ENCODE measurements at places on chromosomes 12 and 14. TPM values are rescaled to one million over a fixed set of nuclear protein-coding genes. Genes with fewer than 3 reads are reported as not detected.

The ENTPD5 gene
- 13.8 TPM for total RNA-seq

The SLC16A7 gene
- 35.9 TPM for total RNA-seq

The CHGA gene
- not detected for total RNA-seq

The SMAGP gene
- 4.7 TPM for total RNA-seq

DNA sequence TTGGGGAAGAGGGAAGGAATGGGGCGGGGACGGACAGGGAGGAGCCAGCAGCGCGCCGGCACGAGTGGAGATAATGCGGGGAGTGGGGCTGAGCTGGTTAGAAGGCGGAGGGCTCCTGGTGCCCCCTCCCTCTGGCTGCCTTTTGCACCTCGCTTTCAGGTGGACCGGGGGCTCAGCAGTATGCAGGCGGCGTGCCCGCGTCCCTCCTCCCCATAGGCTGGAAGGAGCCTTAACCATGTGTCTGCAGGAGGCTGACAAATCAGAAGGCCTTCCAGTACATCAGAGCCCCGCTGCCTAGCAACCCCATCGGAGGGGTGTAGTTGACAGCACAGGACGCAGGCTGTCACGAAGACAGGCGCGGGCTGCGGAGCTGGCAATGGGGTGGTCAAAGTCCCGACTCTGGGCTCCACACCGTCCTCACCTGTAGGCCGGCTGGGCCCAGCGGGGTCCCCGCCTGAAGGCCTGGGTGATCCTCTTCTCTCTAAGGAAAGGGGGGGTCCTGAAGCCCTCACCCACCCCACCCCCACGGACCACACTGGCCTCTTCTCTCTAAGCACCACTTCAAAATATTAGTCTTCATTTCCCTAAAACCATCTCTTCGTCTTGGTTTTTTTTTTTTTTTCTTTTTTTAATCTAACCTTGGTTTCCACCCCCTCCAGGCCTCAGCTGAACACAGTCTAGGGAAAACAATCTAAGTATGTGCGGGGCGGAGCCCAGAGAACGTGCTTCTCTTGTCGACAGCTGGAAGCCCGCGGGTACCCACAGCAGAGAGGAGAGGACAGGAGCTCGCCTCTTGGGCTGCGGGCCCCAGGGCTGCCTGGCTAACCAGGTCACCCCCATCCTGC, 44.5 kb downstream of the KDM2B start:
- peak; percentile 79 for DNase-seq
- peak overlapping the region; percentile 74 for H3K4me3 ChIP-seq
- no peaks in the 10 kb centered on the region for H3K27me3 ChIP-seq
- peaks cover 27% of the 10 kb centered on the region for H3K36me3 ChIP-seq
- H3K4me1 ChIP-seq = peaks cover 55% of the 10 kb centered on the region

- no peak overlapping the region for H3K4me3 ChIP-seq
- H3K27ac ChIP-seq = no peak overlapping the region
- H3K36me3 ChIP-seq = no peaks in the 10 kb centered on the region
Measured at GRCh38 chr14:61668282-61668681, 27.0 kb upstream of the HIF1A start.

GRCh38 chr14:60684203-60684602, 34.9 kb upstream of the SIX1 start:
- H3K27ac ChIP-seq = no peak overlapping the region
- no peaks in the 10 kb centered on the region for H3K4me1 ChIP-seq
- H3K27me3 ChIP-seq = peaks cover 11% of the 10 kb centered on the region
- no peak overlapping the region for H3K4me3 ChIP-seq

DNA sequence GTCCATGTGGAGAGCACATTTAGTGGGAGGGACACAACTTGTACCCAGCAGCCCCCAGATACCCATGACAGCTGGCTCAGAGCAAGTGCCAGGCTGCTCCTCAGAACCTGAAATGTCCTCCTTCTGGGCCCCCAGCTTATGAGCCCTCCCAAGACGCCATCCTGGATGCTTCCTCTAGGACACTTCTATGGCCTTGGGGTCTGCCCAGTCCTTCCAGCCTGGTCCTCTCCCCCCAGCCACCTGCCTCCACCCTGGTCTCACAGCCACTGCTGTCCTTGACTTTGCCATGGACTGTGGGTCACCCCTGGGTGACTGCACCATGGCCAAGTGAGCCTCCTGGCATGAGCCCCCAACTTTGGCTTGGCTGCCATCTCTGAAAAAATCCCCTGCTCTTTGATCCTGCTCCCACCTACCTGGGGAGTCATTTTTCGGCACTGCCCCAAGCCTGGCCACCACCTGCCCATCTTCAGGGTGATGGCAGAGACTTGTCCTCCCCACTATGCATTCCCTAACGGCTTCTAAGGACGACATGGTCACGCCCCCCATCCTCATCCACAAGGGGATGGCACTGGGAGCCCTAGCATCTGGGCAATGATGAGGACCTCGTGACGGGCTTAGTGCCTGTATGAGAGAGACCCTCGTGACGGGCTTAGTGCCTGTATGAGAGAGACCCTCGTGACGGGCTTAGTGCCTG, 323.7 kb downstream of the TMEM121 start:
- peaks cover 8% of the 10 kb centered on the region for H3K36me3 ChIP-seq
- no peak overlapping the region for H3K27ac ChIP-seq
- H3K27me3 ChIP-seq = no peaks in the 10 kb centered on the region
- H3K4me3 ChIP-seq = no peak overlapping the region

DNA sequence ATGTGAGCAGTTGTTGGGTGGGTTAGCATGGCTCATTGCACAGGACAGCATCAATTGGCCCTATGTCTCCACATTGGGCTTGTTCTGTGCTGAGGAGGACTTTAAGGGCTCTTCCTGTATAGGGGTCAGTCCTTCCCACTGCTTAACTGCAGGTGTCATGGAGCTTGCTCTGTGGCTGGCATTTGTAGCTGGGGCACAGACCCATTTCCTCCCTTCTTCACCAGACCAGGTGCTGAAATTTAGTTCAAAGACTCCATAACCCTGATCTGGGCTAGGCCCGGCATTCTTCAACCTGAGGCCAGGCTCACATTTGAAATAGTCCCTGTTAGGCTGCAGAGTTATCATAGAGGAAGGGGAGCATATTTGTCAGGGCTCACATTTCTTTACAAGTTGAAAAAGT, 12.8 kb downstream of the CHST11 start:
- no peaks in the 10 kb centered on the region for H3K27me3 ChIP-seq
- peaks cover 95% of the 10 kb centered on the region for H3K4me1 ChIP-seq

- H3K36me3 ChIP-seq = no peaks in the 10 kb centered on the region
- H3K4me1 ChIP-seq = peaks cover 4% of the 10 kb centered on the region
- no peak overlapping the region for H3K27ac ChIP-seq
- H3K27me3 ChIP-seq = peaks cover 43% of the 10 kb centered on the region
Measured at GRCh38 chr12:3200814-3201233, 123.6 kb downstream of the TSPAN9 start.

DNA sequence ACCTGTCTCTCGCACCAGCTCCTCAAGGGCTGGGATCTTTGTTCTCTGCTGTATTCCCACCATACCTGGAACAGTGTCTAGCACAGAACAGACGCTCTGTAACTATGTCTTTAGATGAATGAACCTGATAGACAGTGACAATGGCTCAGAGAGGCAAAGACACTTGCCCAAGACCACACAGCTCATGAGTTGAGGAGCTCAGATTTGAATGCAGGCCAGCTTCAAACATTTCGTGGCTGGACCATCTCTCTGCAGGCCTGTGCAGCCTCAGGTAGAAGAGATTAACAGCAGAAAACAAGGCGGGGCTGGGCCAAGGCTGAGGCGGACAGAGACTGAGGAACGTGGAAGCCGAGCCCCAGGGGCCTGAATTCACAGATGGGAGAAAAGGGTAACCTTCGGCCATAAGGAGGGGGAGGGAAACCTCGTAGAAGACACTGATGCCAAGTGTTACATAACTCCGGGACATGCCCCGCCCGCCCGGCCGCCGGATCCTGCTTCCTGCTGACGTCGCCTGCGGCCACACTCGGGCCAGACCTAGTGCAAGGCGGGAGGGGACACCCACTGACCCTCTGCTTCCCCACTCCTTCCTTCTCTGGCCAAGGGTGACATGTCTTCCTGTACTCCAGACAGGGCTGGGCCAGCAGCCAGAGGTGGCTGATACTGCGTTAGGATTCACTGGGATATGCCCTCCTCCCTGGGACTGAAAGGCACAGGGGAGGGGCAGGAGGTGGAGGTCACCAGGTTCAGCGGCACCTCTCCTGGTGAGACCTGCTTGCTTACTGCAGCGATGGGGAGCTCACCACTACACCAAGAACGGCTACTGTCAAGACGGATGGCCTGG, 86.8 kb downstream of the RFLNA start:
- H3K27me3 ChIP-seq = no peaks in the 10 kb centered on the region
- H3K36me3 ChIP-seq = peaks cover 3% of the 10 kb centered on the region
- no peak for DNase-seq
- no peak overlapping the region for H3K4me3 ChIP-seq
- H3K4me1 ChIP-seq = peaks cover 2% of the 10 kb centered on the region

DNA sequence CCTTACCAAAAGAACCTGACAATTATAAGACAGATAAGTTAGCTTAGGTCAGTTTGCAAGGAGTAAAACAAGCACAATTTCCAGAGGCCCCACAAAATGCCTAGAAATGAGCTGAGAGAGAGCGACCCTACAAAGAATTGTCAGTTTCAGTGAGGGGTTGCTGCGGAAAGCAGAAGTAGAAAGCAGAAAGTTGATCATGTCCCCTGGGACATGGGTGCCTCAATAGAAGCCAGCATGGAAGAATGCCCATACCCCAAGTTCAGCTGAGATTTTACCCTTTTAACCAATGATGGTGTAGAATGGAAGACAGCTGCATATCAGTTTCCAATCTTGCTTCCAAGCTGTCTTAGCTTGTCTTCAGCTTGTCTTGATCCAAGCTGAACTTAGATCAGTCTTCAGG, 21.8 kb upstream of the CRY1 start:
- DNase-seq = no peak
- no peak overlapping the region for H3K27ac ChIP-seq
- H3K4me3 ChIP-seq = no peak overlapping the region
- H3K4me1 ChIP-seq = no peaks in the 10 kb centered on the region

GRCh38 chr12:14482886-14483285, 84.8 kb downstream of the PLBD1 start:
- no peaks in the 10 kb centered on the region for H3K4me1 ChIP-seq
- no peak overlapping the region for H3K27ac ChIP-seq
- peaks cover 87% of the 10 kb centered on the region for H3K36me3 ChIP-seq

DNA sequence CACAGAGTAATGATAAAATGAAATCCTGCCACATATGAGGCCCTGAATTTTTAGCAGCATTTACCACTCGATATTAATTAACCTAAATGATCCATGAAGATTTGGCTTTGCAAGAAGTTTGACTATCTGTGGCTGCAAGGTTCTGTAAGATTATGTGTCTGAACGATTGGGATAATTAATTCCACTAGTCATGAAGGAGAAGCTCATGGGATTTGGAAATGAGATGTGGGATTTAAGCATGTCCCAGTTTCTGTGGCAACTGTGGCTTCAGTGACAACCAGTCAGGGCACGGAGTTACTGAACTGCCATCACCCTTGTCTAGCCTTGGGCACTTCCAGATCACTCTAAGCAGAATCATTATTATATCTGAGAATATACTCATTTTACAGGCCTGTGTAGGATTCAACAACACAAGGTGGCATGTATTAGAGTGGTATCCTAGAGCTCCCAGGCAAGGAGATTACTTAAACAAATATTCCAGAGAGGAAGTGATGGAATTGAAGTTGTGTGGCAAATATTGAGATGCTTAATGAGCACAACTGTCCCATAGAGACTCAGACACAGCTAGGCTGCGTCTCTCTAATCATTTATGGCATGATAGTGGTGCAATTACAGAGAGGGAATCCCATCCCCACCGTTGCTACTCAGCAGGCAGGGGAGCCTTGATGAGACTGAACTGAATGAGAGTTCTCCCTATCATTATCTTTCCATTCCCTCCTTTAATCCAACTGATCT, 205.0 kb upstream of the KRR1 start:
- H3K4me1 ChIP-seq = peaks cover 9% of the 10 kb centered on the region
- no peak for DNase-seq
- H3K36me3 ChIP-seq = no peaks in the 10 kb centered on the region
- peaks cover 14% of the 10 kb centered on the region for H3K27me3 ChIP-seq
- no peak overlapping the region for H3K27ac ChIP-seq

DNA sequence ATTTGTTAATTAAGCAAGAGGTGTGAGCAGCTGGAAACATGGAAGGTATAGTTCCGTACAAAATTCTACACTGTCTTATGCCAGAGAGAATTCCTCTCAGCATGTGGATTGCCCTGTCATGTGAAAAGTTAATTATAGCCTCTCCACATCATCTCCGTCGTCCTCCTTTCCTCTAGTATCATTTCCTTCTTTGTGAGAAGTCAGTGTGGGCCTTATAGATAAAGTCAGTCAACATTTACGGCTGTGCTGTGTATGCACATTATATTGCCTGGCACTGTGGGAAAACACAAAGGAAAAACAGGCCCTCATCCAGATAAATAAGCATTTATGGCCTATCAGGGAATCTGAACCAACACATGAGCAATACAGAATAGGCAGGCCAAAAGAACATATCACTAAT, 236.6 kb downstream of the SEC23A start:
- no peak overlapping the region for H3K27ac ChIP-seq
- peaks cover 3% of the 10 kb centered on the region for H3K27me3 ChIP-seq
- no peak overlapping the region for H3K4me3 ChIP-seq
- H3K4me1 ChIP-seq = no peaks in the 10 kb centered on the region
- DNase-seq = no peak

DNA sequence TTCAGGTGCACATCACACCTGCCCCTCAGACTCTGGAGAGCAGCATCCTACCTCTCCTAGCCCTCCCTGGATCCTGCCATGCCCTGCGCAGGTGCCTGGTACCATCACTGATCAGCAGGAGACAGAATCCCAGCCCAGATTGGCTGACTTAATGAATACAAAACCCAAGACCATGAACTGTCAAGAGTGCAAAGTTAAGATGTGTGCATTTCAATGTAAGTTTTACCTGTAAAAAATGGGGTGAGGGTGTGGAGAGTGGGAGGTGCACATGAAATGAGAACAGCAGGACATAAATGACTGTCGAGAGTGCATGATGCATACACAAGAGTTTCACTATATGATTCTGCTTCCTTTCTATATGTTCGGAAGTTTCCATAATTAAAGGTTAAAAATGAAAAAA, 57.9 kb upstream of the GPR68 start:
- H3K27me3 ChIP-seq = no peaks in the 10 kb centered on the region
- no peak overlapping the region for H3K4me3 ChIP-seq
- H3K4me1 ChIP-seq = peaks cover 16% of the 10 kb centered on the region
- H3K27ac ChIP-seq = peak overlapping the region; percentile 57
- DNase-seq = no peak
- peaks cover 87% of the 10 kb centered on the region for H3K36me3 ChIP-seq

DNA sequence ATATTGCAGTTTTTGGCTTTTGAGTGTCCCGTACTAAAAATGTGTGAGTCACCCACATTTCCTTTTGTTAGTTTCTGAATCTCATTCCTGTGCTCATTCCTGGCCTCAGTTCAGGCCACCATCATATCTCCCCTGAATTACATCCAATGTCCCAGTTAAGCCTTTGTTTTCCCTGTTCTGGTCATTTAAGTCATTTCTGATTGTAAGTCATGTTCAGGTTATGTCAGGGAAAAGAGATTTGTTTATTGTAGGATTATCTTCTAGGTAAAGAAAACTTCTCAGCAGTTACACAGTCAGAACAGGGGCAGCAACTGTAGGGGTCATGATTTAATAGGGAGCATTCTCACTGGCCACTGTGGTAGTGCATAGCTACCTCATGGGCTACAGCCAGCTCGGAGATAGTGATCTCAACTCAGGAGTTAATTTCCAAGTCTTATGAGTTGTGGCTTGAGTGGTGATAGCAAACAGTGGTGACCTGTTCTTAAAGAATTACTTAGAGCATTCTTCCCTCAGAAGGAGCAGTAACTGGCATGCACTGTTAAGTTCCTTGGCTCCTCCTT, 6.7 kb downstream of the DDX47 start:
- H3K4me3 ChIP-seq = no peak overlapping the region
- H3K4me1 ChIP-seq = peaks cover 37% of the 10 kb centered on the region
- no peak overlapping the region for H3K27ac ChIP-seq
- no peaks in the 10 kb centered on the region for H3K27me3 ChIP-seq
- no peak for DNase-seq
